ENCODE measurements at places on chromosomes 3 and 15.

- no peak for DNase-seq
These were observed 90.3 kb downstream of the PLCL2 start for GRCh38 chr3:16975083-16975482.

DNA sequence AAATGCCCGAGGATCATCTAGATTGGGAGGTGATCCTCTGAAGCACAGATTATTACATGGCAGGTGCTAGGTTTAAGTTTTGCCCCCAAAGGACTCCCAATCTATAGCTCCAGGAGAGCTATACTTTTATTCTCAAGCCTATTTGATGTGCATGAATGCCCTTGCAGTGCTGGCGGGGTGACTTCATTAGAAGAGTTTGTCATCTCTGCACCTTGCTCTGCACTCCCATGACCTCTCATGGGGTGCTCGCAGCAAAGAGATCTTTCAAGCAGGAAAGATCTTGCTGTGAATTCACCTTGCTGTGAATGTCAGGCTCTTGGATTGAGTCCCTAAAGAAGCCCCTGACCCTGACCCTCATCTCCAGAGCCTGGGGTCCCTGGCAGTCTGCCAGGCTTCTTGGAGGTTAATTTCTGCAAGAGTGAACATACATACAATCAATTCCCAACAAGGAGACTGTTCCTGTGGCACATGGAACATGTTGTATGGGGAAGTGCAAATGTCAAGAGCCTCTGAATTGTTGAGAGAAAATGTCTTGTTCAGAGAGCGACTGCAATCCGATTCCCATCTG lies 45.9 kb downstream of the FAM43A start:
- no peak for DNase-seq

DNA sequence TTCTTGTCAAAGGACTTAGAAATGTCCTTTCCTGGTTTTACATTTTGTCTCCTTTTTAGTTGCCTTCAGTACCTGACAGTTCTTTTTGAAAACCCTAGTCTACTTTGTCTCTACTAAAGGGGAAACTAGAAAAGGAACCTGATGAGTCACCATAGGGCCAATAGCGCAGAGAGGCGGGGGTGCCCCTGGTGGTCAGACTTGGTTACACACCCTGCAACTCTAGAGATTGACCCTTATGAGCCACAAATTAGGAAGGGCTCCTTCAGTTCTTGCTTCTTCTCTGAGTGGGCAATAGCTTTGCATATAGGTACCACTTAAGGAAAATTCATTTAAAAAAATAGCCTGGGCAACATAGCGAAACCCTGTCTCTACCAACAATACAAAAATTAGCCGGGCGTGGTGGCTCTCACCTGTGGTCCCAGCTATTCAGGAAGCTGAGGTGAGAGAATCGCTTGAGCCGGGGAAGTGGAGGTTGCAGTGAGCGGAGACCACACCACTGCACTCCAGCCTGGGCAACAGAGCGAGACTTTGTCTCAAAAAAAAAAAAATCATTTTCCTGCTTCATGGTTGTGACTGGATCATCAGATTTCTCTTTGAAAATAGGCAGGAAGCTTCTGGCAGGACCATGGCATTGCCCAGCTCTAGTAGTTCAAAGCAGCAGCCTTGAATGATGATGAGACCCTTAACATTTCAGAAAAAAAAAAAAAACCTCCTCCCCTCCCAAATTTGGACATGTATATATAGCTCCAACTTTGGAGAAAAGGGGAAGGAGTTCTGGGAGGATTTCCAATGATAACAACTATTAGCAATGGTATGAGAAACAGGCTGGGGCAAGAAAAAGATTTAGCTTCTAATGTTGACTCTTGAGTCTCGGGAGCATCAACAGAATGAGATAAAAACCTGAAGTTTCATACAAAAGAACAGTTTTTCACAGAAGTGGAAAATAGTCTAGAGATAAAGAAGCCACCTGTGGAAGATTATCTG lies 45.2 kb upstream of the RASA2 start:
- DNase-seq, result peak; percentile 60

DNA sequence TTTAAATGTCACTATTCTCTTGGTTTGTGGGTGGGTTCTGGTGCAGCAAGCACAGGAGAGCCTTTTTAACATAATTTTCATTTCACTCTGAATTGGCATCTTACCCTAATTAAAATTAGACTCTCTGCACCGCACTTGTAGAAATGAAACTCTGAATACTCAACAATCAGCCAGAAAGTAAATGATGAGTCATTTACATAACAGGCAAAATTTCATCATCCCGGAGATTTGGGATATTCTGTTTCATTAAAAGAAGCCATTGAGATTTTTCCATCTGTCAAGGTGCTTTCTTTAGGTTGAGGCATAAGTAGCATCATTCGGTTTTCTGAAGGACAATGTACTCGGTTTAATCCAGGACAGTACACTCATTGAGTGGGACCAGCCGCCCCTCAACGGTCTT lies 111.0 kb downstream of the RFTN1 start:
- DNase-seq, result no peak

DNA sequence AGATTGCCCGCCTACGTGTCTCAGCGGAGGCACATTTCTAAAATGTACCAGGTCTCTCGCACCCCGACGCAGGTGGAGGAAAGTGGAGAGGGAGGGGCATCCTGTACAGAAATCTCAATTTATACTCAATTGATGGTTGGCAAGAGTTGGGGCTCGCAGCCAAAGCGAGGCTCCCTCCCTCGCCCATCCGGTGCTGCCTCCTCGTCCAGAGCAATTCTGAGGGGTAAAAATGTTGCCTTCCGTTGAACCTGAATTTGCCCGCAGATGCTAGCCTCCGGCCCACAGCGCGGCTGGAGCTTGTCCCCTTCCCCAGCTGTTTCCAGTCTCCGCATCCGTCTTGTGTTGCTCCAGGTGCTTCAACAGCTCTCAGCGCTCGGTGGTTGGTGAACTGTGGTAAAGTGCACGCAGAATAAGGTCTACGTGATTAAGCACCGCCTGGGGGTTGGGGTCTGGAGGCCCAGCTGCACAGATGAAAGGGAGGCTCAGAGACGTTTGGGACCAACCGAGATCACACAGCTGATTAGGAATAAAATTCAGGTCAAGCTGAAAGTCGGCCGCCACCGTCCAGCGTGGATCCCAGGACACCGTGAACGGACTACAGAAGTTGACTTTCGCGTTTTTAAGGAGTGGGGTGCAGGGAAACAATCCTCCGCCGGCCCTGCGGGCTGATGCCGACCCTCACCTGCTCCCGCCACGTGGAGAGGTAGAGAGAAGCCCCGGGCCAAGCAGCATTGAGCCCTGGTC lies 846 bp upstream of the POLG start:
- DNase-seq, result no peak

- DNase-seq, result no peak
These were observed 1271.3 kb downstream of the ROBO1 start for GRCh38 chr3:78496501-78496900.

DNA sequence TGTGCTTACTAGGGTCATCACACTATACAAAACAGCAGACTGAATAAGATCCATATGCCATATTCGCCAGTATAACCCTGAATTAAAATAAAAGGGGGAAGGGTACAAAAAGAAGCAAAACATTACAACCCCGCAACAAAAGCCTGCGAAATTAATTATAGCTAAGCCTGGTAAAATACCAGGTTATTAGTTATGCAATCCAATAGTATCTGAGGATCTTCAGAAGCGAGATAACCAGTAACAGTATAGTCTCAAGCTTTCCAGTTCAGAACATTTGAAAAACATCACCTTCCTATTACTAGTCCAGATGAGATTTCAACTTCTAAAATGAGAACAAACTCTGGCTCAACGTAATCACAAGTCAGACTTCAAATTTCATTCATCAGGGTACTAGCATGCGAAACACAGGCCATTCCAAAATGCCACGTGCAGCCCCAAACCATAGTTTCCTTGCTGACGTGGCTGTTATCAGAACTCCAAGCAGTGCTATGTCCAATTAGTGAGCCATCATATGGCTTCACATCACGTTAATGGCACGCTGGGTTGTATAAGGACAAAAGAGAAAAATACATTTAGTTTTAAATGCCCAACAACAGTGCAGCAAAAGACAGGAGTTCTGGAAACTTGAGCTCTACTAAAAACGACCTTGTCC lies 1.1 kb downstream of the SSR3 start:
- DNase-seq, result no peak

DNA sequence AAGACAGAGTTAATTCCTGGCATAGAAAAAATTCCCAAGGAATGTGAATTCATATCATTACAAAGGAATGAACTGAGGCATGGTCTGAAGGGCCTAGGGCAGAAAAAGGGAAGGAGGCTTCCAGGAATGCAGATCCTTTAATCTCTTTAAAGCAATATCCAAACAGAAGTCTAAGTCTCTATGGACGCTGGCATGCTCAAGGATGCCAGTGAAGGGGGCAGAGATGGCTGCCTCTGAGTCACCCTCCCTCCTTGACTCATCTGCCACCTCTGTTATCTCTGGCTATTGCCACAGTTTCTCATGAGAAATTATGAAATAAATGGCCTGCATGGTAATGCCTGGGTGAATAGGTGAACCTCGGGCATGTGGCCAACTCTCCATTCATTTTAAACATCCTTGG lies 96.3 kb upstream of the BCL6 start:
- no peak for DNase-seq

DNA sequence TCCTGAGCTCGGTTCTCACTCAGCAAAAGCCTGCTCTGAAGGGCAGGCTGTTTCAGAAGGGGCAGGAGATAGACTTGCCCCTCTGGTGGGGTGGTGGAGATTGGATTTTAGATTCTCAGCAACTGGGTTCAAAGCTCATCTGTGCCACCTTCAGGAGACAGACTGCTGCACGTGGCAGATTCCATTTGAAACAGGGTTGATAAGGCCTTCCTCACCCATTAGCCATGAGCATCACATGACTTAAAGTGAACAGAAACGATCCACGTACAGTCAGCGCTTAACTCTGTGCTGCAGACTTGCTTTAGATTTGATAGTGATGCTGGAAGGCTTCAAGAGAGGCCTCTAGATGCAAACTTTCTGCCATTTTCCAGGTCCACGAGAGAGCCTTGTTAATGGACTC lies 35.0 kb upstream of the MGLL start:
- DNase-seq, result no peak

DNA sequence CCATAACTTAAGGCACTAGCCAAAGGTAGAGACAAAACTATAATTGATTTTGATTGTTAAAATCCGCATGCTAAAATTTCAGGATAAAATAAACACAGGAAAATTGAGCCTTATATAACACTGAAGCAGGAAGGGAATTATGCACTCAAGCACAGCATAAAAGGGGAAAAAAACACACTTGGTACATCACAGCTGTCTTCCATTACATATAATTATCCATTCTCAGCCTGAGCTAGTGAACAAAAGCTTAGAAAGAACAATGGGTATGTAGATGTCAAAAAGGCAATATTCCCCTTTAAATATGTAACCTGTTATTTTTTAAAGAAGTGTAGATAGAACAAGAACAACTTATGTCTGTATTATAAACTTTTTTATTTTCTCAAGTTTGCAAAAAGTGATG lies 899.2 kb downstream of the ROBO1 start:
- DNase-seq, result no peak

GRCh38 chr3:138450704-138451424 lies 16.4 kb downstream of the ESYT3 start:
- DNase-seq, result no peak

- no peak for DNase-seq
These were observed 92.5 kb downstream of the MITF start for GRCh38 chr3:69831737-69832136.

GRCh38 chr3:64502284-64502683 lies 185.5 kb downstream of the ADAMTS9 start:
- DNase-seq, result no peak

- DNase-seq, result no peak
These were observed 15.0 kb upstream of the CCDC39 start for GRCh38 chr3:180694321-180694720.

All from pancreas (tissue), 10 donors.